ENCODE measurements at places on chromosomes 6 and 20.

DNA sequence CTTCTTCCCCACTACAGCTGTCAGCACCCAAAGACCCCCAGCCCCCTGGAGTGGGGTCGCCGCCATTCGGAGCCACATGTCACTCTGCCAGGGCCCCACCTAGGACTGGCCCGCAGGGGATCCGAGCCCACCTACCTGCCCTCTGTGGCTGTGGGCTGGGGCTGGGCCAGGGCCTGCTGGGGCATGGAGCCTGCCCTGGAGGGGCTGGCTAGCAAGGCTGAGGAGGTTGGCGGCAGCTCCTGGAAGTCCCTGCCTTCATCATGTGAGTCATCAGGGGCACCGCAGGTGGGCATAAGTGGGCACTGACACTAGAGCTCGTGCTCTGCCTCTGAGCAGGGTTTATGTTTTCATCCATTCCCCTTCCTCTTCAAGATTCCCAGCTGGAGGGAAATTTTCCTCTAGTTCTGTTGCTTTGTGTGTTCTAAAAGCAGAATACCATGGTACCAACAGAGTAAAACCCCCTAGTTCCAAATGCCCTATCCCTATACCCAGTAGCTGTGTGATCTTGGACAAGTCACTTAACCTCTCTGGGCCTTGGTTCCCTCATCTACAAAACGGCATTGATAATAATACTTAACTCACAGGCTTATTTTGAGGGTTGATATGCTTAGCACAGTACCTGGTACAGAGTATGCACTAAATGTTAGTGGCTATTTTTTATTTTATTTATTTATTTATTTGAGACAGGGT, 8.7 kb upstream of the FANCE start:
- no peak for DNase-seq
- no peaks in the 10 kb centered on the region for H3K36me3 ChIP-seq
- no peaks in the 10 kb centered on the region for H3K27me3 ChIP-seq
- no peak overlapping the region for H3K4me3 ChIP-seq

DNA sequence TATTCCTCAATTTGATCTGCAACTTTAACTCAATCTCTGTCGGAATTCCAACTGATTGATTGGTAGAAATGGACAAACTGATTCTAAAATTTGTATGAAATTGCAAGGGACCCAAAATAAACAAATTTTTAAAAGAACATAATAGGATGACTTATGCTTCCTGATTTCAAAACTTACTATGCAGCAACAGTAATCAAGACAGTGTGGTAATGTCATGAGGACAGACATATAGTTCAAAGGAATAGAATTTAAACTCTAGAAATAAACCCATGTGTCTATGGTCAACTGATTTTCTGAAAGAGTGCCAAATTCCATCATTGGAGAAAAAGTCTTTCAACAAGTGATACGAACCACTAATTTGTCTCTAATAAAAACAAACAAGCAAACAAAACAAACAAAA, 1320.1 kb upstream of the GJE1 start:
- H3K27me3 ChIP-seq = no peaks in the 10 kb centered on the region
- no peak overlapping the region for H3K4me3 ChIP-seq
- no peaks in the 10 kb centered on the region for H3K36me3 ChIP-seq
- no peaks in the 10 kb centered on the region for H3K4me1 ChIP-seq
- DNase-seq = no peak

- no peak overlapping the region for H3K27ac ChIP-seq
- peak; percentile 53 for DNase-seq
- no peak overlapping the region for H3K4me3 ChIP-seq
- H3K4me1 ChIP-seq = peaks cover 22% of the 10 kb centered on the region
Measured at GRCh38 chr20:62711703-62712101, 3.1 kb downstream of the NTSR1 start.

DNA sequence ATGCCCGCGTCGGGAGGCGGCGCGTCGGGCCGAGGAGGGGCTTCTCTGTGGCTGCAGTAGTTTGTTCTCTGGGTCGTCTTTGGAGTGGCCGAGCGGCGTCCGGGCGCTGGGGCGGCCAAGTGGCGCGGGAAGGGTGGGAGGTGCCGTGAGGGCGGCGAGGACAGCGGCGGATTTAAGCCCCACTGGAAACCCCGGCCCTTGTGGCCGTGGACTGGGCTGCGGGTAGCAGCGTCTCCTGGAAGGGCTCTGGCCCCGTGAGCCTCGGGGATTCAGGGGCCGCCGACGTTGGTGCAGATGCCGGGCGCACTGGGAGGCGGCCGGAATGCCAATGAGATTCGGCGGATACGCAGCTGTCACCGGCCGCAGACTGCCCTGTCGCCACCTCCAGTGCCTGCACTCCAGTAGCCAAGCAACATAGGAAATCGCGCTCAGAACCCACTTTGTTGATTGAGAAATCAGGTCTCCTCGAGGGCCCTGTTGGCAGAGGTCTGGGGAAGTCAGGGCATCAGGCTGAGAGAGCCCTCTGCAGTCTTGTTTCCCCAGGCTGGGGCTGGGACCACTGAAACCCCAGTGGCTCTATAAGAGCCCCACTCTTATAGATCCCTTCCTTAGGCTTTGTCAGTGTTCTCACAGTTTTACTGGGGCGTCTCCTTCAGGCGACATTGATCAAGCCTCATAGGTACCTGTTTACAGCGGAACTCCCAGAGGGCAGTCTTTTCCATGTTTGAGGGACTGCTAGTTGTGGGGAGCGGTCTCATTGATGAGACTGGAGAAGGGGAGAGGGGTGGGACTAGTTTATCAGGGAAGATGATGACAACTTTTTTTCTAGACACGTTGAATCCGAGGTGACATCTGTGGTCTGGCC, 642 bp downstream of the GZF1 start:
- H3K4me1 ChIP-seq = peaks cover 29% of the 10 kb centered on the region
- H3K4me3 ChIP-seq = peak overlapping the region; percentile 86
- peaks cover 15% of the 10 kb centered on the region for H3K36me3 ChIP-seq
- no peaks in the 10 kb centered on the region for H3K27me3 ChIP-seq
- H3K27ac ChIP-seq = peak overlapping the region; percentile 95

- H3K4me3 ChIP-seq = no peak overlapping the region
- H3K36me3 ChIP-seq = peaks cover 34% of the 10 kb centered on the region
- peaks cover 66% of the 10 kb centered on the region for H3K4me1 ChIP-seq
- H3K27me3 ChIP-seq = no peaks in the 10 kb centered on the region
- no peak for DNase-seq
Measured at GRCh38 chr20:57663241-57663640, 43.0 kb upstream of the ZBP1 start.

GRCh38 chr6:25147223-25147622, 132.0 kb upstream of the CARMIL1 start:
- H3K4me3 ChIP-seq = no peak overlapping the region
- H3K4me1 ChIP-seq = no peaks in the 10 kb centered on the region
- H3K36me3 ChIP-seq = no peaks in the 10 kb centered on the region
- DNase-seq = no peak
- H3K27ac ChIP-seq = no peak overlapping the region
- H3K27me3 ChIP-seq = no peaks in the 10 kb centered on the region
